ENCODE measurements at places on chromosomes 2 and 18. TPM values are rescaled to one million over a fixed set of nuclear protein-coding genes. Genes with fewer than 3 reads are reported as not detected.

- DNase-seq = no peak
- no peak overlapping the region for H3K4me3 ChIP-seq
- no peak overlapping the region for H3K27ac ChIP-seq
- H3K4me1 ChIP-seq = no peaks in the 10 kb centered on the region
- peaks cover 4% of the 10 kb centered on the region for H3K27me3 ChIP-seq
- H3K36me3 ChIP-seq = no peaks in the 10 kb centered on the region
These were observed 9.6 kb upstream of the MTA3 start for GRCh38 chr2:42558827-42559226.

- H3K36me3 ChIP-seq = no peaks in the 10 kb centered on the region
- H3K27ac ChIP-seq = no peak overlapping the region
- H3K27me3 ChIP-seq = peaks cover 2% of the 10 kb centered on the region
- H3K4me3 ChIP-seq = no peak overlapping the region
- peaks cover 4% of the 10 kb centered on the region for H3K4me1 ChIP-seq
- no peak for DNase-seq
These were observed 84.8 kb upstream of the PIK3C3 start for GRCh38 chr18:41870191-41870590.

DNA sequence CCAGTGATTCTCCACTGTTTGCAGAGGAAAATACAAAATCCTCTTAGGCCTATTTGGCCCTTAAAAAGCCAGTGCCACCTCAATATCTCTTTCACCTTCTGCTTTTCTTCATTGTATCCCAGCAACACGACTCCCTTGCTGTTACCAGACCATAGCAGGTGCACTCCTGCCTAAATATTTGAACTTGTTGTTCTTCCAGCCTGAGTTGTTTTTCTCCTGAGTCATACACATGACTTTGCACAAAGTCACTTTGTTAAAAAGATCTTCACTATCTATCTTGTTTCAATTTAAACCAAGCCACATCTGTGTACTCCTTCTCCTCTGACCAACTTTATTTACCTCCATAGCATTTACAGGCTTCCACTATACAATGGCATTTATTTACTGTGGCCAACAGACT is 103.6 kb downstream of the LRRTM4 start:
- no peak overlapping the region for H3K27ac ChIP-seq
- no peaks in the 10 kb centered on the region for H3K36me3 ChIP-seq
- H3K4me3 ChIP-seq = no peak overlapping the region
- H3K4me1 ChIP-seq = no peaks in the 10 kb centered on the region

- H3K36me3 ChIP-seq = no peaks in the 10 kb centered on the region
- no peaks in the 10 kb centered on the region for H3K27me3 ChIP-seq
- H3K27ac ChIP-seq = no peak overlapping the region
- H3K4me1 ChIP-seq = no peaks in the 10 kb centered on the region
- no peak overlapping the region for H3K4me3 ChIP-seq
- DNase-seq = no peak
These were observed 142.0 kb downstream of the ASB1 start for GRCh38 chr2:238568455-238569440.

GRCh38 chr2:223956300-223956699 is 963 bp upstream of the MRPL44 start:
- peaks cover 58% of the 10 kb centered on the region for H3K4me1 ChIP-seq
- peak overlapping the region; percentile 70 for H3K27ac ChIP-seq
- peaks cover 23% of the 10 kb centered on the region for H3K36me3 ChIP-seq
- no peaks in the 10 kb centered on the region for H3K27me3 ChIP-seq

DNA sequence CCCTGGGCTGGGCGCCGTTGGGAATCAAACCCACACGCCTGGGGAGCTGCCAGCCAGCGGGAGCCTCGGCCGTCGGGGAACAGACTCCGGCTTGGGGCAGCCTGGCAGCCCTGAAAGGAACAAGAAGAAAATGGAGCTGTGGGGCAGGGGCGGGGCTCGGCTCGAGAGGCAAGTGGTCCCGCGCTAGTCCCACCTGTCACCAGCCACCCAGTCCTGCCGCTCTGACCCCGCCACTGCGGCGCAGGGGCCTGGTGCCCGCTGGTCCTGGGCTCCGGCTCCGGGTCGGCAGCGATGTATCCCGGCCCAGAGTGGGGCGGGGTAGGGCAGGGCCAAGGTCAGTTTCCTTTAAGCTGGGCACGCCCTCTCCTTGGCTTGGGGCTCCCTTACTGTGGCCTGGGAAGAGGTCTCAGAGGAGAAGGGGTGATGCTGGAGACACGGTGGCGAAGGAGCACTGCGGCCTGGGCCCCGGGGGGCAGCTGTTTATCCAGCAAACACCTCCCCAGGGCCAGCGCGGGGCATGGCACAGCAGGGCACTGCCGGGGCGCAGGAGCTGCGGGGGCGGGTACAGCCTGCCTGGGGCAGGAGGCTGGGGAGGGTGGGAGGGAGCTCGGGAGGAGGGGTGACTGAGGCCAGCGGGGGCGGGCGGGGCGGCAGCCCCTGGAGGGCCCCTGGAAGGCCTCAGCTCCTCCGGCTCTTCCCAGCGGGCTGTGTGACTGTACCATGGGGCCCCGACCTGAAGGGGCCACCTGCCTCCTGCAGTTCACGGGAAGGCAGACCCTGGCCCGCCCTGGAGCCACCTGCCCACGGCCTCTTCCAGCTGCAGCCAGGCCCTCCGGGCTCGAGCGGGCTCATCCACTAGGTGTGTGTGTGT is 15.6 kb downstream of the ODC1 start:
- peak; percentile 82 for DNase-seq
- peak overlapping the region; percentile 62 for H3K27ac ChIP-seq
- peak overlapping the region; percentile 79 for H3K4me3 ChIP-seq
- H3K27me3 ChIP-seq = peaks cover 4% of the 10 kb centered on the region
- peaks cover 1% of the 10 kb centered on the region for H3K36me3 ChIP-seq
- H3K4me1 ChIP-seq = peaks cover 14% of the 10 kb centered on the region

DNA sequence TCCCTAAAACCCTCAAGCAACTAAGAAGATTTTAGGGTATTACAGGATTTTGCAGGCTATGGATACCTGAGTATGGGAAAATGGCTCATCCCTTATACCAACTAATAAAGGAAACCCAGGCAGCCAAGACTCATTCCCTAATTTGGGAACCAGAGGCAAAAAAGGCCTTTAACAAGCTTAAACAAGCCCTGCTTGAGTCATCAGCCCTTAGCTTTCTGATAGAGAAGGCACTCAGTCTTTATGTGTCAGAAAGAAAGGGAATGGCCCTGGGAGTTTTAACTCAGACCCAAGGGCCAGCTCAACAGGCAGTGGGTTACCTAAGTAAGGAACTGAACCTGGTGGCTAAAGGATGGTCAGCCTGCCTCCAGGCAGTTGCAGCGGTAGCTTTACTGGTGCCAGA is 96.9 kb upstream of the RMP24 start:
- DNase-seq = no peak
- H3K27me3 ChIP-seq = peaks cover 9% of the 10 kb centered on the region
- H3K4me3 ChIP-seq = no peak overlapping the region
- H3K4me1 ChIP-seq = no peaks in the 10 kb centered on the region
- no peaks in the 10 kb centered on the region for H3K36me3 ChIP-seq

DNA sequence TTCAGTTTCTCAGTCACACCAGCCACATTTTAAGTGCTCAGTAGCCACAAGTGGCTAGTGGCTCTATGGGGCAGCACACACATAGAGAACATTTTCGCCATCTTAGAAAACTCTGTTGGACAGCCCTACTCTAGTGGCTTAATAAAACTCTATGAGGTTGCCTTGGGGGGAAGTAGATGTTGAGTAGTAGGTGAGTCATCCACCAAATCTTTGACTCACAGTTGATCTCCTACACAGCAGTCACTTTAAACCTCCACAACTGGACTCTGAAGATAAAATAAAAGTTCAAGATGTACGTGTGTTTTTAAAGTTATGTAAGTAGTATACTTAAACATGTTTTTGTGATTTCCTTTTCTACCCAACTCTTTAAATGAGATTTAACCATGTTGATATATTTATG is 379.0 kb downstream of the SETBP1 start:
- no peak for DNase-seq
- H3K27ac ChIP-seq = no peak overlapping the region
- H3K4me1 ChIP-seq = no peaks in the 10 kb centered on the region
- H3K4me3 ChIP-seq = no peak overlapping the region

ACMSD gene
- total RNA-seq = not detected

ASB18 gene
- total RNA-seq = not detected

EMILIN1 gene
- total RNA-seq = 1.1 TPM

EVX2 gene
- total RNA-seq = not detected

MEIS1 gene
- not detected for total RNA-seq

Data from activated CD4-positive, alpha-beta T cell treated with anti-CD3 and anti-CD28 coated beads, Interleukin-2, amount 10 ng/mL, durations not matched to agents 24 days and 14 days (primary cell).